Fibroblast of skin of right quadriceps (primary cell): ENCODE measurements at places on chromosomes 3 and 15.

DNA sequence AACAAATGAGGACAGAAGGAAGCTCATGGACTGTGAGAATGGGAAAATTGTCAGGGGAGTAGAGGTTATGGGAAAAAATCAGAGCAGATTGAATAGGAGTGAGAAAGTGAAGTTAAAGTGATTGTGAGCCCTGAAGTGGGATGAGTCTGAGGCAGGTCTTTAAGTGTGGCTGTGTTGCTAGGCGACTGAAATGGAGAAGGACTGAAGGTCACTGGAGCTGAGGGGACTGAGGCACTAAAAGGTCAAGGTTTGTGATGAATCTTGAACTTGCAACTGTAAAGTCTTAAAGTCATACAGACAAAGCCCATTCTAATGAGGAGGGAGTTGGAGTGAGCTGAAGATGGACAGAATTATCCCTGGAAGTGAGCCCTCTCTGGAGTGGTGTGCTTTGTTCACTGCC is 518.9 kb downstream of the TUSC7 start:
- DNase-seq: no peak

- DNase-seq: no peak
These were observed 37.3 kb downstream of the FSD2 start for GRCh38 chr15:82768414-82769054.

GRCh38 chr3:113532698-113533533 is 561 bp downstream of the SIDT1 start:
- no peak for DNase-seq

GRCh38 chr3:55165704-55166405 is 238.0 kb upstream of the LRTM1 start:
- DNase-seq: no peak

DNA sequence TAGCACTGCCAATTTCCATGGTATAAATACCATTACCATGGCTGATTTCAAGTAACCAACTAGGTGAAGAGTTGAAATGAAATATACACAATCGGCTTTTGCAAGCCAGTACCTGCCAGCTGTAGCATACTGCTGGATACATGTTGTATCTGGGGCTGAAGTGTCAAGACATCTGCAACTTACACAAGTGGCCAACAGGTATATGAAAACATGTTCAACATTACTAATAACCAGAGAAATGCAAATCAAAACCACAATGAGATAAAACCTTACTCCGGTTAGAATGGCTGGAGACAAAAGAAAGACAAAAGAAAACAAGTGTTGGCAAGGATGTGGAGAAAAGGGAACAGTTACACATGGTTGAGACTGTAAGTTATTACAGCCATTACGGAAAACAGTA is 11.6 kb downstream of the ATOSA start:
- no peak for DNase-seq
